ENCODE measurements at places on chromosomes 2 and 18.

DNA sequence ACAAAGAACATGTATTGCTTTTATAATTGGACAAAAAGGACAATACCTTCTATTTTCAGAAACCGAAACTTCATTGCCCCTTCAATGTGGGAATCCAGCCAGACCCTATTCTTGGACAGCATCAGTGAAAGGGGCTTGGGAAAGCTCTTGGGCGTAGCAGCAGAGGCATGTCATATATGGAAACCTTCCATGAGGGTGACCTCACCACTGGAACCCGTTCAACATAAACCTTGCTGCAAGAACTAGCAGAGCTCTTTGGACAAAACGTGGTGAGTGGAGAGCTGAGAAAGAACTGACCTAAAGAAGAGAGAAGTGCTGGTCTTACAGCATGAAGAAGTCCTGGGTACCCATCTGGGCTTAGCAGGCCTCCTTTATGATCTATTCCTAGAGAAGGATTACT lies 22.7 kb upstream of the ACTG2 start:
- DNase-seq, result no peak

- DNase-seq, result no peak
Measured at GRCh38 chr2:236501026-236501425, 68.6 kb upstream of the ACKR3 start.

DNA sequence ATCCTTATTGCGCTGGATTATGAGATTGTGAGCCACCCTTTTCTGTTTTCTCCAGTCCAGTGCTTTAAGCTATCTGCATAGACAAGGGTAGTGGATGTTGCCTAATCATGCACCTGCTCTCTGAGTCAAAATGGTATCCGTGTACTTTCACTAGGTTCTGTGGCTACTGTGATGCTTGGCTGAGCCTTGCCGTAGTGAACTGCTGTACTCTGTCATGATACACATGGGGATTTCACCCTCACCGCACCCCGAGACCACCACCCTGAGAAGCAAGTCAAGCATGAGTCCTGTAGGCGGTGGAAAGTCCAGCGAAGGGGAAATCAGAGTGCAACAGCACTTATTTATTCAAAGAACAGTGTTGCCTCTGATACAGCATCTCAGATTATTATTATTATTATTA lies 55.0 kb downstream of the ARHGAP25 start:
- peak; percentile 82 for DNase-seq

DNA sequence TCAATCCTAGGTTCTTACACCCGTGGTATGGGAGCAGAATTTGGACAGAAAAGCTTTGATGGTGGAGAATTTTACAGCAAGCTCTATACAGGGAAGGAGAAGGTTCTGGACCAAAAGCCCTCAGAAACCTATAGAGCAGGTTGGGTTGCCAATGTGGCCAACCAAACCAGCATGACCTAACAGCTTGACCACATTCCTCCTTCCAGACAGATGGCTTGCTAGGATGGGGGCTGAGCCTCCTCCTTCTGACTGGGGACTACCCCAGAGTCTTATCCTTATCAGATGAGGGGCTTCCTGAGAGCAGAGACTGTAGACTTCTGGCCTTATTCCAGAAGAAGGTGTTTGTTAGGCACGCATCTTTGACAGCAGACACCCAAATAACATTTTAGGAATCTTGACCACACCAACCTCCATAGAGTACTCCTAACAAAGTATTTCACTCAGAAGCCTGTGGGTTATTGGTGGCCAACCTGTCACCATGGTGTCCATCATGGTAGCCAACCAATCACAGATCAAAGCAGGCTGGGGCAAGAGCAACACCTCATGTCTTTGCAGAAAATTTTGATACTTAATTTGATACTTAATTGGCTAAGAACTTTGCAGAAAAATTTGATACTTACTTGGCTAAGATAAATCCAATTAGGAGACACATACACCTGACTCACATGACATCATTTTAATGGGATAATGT lies 34.8 kb upstream of the EPAS1 start:
- DNase-seq, result no peak

- DNase-seq, result no peak
Measured at GRCh38 chr2:6580982-6581381, 284.7 kb downstream of the CMPK2 start.

DNA sequence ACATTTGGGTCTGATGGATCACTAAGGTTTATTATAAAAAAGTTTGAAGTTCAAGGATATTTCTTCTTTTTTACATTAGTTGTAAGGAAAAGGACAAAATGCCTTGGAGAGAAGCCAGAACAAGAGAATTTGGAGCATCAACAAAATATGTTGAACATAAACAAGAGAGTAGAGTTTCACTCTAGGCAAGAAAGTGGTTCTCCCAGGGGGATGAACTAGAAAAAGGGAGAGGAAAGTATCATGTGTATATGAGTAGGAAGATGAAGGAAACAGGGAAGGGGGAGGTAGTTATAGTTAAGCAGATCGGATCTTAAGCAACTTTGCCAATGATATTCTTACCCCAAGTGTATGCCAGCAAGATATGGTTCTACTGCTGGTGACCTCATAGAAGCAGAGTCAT lies 63.8 kb upstream of the GALNT3 start:
- no peak for DNase-seq

DNA sequence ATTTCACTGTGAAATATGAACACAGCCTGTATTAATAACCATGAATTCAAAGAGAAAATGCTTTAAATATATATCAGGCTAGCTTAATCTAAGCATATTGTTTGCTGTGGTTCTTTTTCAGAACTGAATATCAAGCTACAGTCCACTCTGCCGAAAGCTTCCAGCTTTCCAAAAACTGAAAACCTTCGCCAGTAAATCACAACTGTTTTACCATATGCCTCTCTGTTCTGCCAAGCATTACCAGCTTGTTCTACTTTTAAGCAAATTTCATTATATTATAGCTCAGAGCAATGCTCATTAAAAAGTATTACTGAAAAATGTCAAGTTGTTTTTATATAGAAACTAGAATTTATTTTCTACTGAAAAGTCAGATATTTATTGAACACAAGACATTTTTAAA lies 277.4 kb downstream of the NRXN1 start:
- DNase-seq, result no peak

- no peak for DNase-seq
Measured at GRCh38 chr2:164504253-164504652, 117.0 kb downstream of the GRB14 start.

DNA sequence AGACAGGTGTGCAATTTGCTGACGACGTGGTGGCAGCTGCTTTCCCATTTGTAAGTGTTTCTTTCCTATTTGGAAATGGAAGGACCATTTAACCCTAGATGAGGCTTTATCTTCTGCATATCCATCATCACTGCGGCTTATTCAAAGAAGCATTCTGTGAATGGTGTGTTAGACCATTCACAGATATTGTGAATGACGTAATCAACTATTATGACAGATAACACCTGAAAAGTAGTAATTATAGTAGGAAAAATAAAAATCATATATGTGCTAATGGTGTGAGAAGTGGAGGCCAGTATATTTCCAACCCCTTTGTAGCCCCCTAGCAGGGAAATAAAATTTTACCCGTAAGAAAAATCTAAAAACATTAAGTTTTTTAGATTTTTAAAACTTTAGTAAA lies 424.5 kb upstream of the CRIM1 start:
- no peak for DNase-seq

GRCh38 chr2:105248316-105249070 lies 7.0 kb downstream of the GPR45 start:
- DNase-seq, result no peak

DNA sequence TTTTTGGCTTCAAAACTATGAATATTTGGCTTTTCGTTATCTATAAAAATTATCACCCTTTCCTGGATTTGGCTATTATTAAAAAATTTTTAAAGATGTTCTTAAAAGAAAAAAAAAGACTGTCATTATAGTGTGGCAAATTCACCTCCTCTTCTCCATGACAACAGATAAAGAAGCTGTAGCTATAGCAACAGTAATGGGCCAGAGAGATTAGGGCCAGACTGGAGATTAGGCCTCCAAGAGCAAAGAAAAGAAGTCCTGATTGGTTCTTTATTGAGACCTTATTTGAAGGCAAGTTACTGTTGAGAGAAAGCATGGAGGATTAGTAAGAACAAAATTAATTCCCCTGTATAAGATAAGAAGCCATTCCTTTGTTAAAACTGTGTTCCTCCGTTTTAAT lies 812.5 kb downstream of the DCC start:
- no peak for DNase-seq

DNA sequence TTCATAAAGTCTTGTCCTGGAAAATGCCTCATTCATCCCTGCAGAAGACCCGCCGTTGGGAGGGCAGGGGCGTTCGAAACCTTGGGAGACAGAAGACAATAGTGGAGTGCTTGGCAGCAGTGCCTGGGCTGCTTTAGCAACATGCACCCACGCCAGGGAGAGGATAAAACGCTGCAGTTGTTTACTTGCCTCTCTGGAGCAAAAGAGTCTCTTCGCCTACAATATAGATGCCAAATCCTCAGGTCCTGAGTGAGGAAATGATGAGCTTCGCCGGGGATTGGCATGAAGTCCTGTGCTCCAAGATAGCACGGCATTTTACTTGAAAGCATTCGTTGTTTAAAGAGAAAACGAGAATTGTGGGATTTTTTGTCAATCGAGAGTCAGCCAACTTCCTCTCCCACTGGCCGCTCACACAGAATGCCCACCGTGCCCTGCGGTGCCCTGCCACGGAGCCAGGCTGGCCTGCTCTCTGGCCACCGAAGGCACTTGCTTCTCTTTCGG lies 152.5 kb upstream of the POU3F3 start:
- no peak for DNase-seq

GRCh38 chr2:200762127-200762526 lies 49.6 kb upstream of the BZW1 start:
- no peak for DNase-seq

GRCh38 chr2:169461143-169461542 lies 18.2 kb upstream of the BBS5 start:
- DNase-seq, result no peak

- DNase-seq, result no peak
Measured at GRCh38 chr2:32843699-32844098, 103.1 kb upstream of the LTBP1 start.

- DNase-seq, result no peak
Measured at GRCh38 chr18:35501369-35501768, 3.6 kb upstream of the INO80C start.

DNA sequence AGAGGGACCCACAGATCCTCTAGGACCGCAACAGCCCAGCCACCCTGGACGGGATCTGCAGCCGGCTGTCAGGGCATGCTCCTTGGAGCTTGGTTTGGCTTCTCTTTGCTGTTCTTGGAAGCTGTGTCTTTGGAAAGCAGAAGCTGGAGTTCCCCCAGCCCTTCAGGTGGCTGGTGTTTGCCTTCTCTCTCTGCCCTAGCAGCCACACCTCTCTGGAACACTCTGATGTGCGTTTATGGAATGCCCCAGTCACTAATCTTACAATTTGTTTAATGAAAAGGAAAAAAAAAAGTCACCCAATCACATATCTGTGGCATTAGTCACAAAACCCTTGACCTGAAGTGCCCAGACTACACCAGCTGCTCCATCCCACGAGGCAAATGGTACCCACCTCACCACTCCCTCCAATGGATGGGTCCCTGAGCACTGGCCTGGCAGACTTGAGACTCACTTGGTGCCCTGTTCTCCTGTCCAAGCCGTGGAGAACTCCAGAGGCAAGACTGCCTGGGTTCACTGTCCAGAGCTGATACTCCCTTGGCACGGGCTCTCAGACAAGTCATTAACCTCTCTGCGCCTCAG lies 70.2 kb upstream of the DAPL1 start:
- DNase-seq, result no peak

DNA sequence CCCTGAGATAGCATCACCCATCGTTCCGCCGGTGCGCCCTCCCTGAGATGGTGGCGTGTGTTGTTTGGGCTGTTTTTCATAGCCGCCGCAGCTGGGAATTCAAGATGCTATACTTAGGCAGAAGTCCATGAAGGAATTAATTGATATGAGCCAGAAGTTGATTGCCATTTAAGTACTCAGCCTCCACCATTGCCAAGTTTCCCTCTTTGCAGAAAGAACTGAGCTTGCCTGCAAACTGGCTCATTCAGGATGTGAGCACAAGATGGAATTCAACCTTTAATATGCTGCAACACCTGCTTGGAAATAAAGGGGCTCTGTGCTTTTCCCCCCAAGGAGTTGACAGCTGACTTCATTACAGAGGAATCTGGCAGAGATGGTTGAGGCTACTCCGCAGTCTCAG lies 295.5 kb downstream of the ZNF521 start:
- no peak for DNase-seq

DNA sequence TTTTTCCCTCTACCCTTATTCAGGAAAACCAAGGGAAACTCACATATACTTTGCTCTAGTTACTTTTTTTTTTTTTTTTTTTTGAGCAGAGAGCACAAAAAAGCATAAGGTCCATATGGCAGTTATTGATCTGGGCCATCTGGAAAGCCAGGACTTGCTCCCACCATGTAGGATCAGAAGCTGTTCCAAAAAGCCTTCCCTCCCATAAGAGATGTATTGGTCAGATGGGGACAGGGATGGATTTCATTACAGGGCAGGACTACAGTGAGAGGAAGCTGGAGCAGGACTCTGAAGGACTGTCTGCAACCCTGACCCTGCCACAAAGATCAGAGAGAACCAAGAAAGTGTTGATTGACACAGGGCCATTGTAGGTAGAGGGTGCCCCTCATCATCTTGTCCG lies 57.3 kb downstream of the NRP2 start:
- DNase-seq, result no peak

- no peak for DNase-seq
Measured at GRCh38 chr2:22882643-22883042, 502.3 kb upstream of the KLHL29 start.

DNA sequence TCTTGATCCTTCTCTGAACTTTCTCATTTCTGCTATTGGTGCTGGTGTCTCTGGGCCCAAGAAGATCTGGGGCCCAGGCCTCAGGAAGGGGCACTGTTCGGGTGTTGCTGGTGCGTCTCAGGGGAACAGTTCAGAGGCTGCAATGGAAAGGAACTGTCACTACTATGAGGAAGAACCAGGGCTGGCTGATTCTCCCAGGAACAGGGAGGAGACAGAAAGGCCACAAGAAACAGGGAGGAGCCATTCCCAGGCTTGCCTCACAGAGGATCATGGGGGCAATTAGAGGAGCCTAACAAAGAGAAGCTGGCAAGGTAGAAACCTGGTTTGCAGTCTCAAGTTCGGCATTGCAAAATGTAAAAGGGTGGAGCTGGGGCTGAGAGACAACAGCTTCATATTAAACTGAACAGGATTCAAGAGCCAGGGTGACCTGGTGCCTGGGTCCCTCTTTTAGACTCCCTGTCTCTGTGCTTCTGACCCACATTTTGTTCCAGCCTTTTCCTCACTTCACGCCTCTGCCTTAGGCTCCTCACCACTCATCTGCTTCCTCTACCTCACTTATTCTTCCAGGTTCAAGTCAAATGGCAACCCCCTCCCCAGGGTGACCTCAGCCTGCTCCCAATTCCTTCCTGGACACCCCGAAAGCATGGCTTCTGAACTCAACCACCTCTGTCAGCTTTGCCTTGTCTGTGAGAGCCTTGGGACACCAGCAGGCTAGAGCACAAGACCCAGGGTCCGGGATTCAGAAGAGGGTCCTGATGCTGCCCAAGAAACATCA lies 58.4 kb downstream of the GYPC start:
- no peak for DNase-seq

- DNase-seq, result no peak
Measured at GRCh38 chr2:96171831-96172230, 26.6 kb upstream of the DUSP2 start.
